Putamen (tissue), 1 donor: ENCODE measurements at places on chromosomes 5 and 9.
A peak's percentile ranks its signal among the peaks of the same experiment; 100 is the strongest.

DNA sequence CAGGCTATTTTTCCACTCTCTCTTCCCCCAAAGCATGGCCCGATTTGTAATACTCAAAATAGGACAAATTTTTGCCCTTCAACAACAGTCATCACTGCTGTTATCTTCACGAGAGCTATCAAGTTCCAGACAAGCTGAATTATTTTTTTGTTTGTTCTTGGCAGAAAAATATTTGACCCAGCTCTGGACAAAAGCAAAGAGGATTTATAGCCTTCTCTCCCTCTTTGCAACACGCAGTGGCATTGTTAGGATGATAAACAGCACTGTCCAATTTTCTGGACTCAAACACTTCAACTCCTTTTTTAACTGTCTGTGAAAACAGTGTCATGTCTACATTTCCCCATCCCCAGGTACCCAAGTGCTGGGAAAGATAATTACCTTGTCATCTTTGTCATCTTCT, 160.3 kb downstream of the SLF1 start:
- DNase-seq = no peak

GRCh38 chr9:128999581-129000206, 28.4 kb downstream of the SH3GLB2 start:
- no peak for DNase-seq

- no peak for DNase-seq
These were observed 15.6 kb downstream of the RAB3C start for GRCh38 chr5:58598440-58598839.

GRCh38 chr5:132271251-132272246, 14.1 kb downstream of the PDLIM4 start:
- no peak for DNase-seq

DNA sequence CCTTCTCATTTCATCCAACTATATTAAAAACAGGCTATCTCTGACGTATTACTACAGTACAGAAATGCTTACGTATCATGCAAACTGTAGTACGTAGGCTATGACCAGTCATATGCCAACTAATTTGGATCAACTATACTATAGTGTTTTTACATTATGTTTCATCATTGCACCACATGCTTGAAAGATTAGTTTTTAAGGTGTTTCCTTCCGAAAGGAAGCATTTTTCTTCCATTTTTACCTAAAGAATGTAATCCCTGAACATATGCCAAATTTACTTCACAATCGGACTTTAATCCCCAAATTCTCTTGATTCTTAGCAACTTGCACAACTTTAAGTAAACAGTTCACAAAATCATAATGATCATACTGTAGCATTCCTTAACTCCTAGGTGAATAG, 153.9 kb downstream of the BNC2 start:
- DNase-seq = no peak

GRCh38 chr9:17160327-17160726, 25.5 kb downstream of the CNTLN start:
- DNase-seq = no peak

DNA sequence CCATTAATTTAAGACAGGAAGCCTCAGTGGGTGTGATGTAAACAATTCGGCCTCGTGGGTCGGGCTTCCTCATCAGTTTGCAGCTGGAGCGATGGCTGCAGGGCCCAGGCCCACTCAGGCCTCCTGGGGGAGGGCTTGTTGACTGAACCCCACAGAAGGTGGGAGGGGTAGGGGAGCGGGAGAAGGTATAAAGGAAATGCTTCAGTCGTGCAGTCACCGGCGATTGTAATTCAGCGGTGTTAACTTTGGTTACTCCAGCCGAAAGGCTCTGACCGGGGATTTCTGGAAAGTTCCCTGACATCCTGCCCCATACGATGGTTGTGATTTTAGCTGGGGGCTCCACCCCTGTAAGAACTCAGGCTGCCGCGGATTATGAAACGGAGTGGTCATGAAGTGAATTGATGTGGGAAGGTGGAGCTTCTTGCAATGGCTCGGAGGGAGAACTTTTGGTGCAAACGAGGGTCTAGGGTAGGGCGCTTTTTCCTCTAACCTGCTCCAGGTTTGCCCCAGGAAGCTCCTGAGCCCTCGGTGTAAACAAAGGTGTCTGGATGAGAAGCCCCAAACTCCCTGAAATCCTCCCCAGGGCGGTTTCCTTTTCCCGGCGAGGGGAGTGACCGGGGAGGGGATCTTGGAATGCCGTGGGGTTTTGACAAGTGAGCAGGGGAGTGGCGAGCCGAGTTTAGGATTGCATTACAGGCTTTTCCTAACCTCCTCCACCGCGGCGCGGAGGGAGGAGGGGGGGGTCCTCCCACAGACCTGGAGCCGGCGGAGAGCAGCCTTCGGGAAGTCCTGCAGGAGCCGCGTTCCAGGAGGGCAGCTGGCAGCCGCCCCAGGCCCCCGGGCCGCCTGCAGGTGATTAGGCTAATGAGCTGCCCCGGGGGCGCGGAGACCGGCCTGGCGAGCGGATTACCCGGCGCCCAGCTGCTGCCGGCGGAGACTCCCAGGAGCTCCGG, 215.5 kb downstream of the PDZD2 start:
- peak; percentile 40 for DNase-seq

DNA sequence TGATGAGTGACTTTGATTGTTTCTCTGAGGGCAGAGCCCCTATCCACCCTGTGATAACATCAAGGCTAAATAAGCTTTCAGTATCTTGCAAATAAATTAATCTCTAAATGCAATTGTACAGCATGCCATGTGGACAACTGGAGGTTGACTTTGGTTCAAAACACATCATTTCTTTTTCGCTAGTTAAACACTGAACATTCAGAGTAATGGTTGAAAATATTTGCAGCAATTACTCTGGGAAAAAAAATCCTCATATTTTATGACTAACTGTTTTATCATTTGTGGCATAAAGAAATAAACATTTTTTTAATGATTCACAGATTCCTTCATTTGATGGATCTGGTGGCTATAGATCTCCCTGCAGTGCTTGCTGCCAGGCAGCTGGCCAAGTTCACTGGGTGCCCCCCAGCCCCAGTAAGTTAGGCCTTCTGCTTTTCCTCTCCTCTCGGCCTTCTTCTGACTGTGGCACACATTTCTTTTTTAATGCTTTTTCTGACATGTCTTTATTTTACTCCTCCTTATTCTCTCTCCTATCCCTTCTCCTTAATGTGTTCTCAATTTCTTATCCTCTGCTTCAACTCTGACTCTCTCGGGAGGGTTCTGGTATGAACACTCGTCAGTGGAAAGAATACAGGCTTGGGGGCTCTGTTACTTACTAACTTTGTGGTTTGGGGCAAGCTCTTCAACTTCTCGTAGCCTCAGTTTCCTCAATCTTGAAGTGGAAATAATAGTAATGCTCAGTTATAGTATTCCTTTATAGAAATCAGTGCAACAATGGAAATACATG, 69.6 kb downstream of the ADAMTSL1 start:
- no peak for DNase-seq
